ENCODE measurements at places on chromosomes 2 and 18.

DNA sequence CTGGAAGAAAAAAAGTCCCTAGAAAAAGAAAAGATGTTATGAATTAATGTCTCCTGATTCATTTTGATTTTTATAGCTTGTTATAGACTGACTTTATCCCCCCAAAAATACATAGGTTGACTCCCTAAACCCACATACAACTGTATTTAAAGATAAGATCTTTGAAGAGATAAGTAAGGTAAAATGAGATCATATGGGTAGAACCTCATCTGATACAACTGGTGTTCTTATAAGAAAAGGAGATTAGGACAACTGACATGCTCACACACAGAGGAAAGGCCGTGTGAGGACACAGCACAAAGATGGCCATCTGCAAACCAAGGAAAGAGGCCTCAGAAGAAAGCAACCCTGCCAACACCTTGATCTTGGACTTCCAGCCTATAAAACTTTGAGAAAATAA lies 117.5 kb downstream of the CD226 start:
- no peak for DNase-seq

GRCh38 chr18:47790036-47790435 lies 140.4 kb downstream of the SMAD2 start:
- DNase-seq = no peak

DNA sequence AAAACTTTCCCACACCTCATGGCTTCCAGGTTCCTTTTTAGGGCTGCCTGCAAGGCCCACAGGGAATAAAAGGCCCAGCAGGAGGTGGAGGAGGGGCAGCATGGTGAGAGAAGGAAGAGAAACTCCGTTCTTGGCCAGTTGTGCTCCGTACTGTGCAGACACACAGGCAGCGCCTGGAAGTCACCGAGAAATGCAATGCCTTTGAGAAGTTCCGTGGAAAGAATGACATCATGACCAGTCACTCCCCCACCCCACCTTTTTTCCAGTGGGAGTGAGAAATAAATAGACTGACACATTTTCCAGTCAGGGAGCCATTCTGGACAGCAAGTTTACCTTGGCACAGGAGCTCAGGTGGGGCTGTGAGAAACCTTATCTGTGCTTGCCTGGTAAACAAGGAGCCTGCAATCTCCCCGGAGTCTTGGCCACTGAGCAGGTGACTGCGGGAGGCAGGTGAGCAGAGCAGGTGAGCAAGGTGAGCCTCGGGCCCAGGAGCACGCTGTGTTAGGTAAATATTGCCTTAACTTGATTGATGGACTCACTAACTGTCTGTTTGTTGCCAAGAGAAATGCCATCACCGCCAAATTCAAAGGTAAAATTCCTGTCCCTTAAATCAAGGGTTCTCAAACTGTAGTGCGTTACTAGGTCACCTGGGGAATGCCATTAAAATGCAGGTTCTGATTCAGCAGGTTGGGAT lies 13.5 kb upstream of the LBH start:
- DNase-seq = no peak

GRCh38 chr2:48600917-48601316 lies 16.7 kb upstream of the GTF2A1L start:
- no peak for DNase-seq

DNA sequence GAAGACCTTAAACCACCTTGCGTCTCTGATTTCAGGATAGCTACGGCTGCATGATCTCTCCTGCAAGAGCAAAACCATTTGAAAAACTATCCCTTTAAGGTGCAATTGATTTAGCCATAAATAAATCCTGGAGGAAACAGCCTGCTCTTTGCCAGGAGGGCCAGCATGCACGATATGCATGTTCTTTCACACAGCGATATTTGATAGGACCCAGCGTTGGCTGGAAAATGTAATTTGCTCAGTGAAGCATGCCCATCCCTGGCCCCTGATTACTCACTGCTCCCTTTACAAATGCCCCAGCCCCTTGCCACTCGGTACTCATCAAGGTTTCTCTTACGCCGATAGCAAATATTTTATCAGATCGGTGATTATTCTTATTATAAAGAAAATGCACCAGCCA lies 315.4 kb downstream of the CDH2 start:
- DNase-seq = no peak

- no peak for DNase-seq
Observed at GRCh38 chr2:15084826-15085489, 452.4 kb downstream of the LRATD1 start.

DNA sequence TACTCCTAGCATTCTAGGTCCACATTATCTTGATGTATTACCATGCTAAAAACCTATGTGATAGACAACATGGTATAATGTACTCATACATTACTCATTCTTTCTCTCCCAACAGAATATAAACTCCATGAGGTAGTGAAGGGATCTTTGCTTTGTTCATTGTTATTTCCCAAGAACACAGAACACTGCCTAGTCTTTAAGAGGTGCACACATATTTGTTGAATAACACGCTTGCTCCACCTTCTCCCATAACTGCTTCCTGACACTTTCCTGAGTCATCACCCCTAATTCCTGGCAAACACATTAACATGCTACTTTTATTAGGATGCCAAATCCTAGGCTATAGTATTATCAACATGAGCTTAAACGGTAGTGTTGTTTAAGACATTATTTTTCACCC lies 41.3 kb downstream of the REV1 start:
- DNase-seq = no peak

GRCh38 chr2:187900021-187900420 lies 345.8 kb upstream of the TFPI start:
- no peak for DNase-seq

DNA sequence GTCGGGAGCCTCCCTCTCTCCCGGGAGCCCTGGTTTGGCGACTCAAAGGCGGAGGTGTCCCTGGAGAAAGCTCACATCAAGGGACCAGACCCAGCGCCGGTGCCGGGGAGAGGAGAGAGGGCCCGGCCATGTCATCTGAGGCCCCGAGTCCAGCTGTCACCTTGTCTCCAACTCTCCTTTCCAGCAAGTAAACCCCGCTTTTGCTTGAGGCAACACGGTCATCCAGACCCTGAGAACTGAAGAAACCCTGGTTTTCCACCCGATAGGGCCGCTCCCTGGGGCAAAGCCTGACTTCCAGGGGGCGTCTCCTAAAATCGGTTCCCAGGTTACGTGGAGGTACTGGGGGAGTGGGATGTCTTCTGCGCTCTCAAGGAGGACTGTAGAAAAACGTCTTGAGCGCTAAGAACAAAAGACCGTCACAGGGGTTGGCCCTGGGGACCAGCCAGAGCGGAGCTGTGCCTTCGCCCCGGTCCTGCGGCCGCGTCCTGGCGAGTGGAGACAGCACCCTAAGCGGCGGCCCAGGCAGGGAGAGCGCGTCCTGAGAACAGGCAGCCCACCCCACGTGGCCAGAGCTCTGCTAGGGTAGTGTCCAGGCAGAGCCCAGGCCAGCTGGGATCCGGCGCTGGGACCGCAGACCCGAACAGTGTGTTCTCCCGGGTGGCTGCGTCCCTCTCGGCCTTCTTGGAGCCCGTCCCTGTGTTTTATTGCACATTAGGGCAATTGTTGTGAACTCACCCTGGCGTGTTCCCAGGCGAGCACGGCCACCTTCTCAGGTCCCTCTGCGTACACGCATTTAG lies 55.7 kb downstream of the TMEM18 start:
- no peak for DNase-seq

DNA sequence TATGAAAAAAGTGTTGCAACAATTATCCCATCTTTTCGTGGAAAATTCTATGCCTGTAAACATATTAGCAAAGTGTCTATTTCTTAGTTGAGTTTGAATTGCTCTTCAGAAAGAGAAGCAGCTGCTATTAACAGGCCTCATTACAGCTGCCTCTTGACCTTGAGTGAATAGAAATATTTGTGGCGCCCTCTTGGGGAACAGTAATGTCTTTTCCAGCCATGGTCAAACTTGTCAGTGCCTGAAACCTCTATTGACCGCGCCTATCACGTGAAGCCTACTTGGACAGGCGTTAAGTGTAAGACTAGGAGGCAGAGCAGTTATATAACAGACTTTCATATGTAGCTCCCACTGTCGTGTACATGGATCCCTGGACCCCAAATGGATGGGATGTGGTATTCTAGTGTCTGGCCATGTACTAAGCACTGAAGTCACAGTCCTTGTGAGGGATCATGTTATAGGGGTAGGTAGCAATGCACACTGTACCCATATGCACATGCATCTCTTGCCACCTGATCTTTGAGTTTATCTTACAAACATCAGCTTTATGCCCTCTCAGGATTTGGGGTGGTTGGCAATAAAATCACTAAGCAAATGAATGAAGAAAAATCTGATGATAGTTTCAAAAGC lies 245.0 kb downstream of the PTGR3 start:
- DNase-seq = no peak

Data from stimulated activated CD8-positive, alpha-beta memory T cell treated with anti-CD3 and anti-CD28 coated beads, Interleukin-7, amount 100 ng/mL, for 24 hours (primary cell).